ENCODE measurements at places on chromosomes 11 and 22.

DNA sequence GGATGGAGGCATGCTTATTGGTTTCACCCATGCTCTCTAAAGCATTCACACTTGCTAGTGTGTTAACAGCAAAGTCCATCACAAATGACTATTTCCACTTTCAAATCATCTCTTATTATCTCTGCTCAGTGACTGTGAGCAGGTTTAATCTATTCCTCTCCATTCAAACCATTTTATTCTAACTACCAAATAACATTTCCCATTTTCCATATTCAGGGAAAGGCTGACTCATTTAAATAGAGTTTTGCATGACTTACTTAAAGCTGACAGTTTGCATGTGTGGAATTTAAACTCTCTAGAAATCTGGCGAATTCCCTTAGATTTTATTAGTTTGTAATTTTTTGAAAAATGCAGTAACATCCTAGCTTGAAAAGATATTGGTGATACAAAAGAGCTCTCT is 615.7 kb upstream of the LRRC4C start:
- DNase-seq: no peak

DNA sequence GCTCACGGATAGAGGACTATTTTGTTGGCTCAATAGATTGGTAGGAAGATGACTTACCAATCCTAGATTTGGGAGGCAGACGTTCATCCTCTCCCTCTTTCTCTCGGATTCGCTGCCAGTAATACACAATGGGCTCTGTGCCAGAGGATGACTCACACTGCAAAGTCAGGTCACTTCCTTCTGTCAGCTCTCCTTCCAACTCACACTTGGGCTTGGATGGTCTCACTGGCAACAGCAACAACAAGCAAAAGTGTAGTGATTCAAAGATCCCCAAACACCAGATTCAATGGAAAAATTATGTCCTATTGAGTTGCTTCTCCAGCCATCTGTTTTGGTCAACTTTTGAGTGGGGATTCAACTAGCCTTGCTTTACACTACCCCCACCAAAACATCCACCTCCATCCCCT is 21.7 kb upstream of the HSPA8 start:
- DNase-seq: peak; percentile 99

DNA sequence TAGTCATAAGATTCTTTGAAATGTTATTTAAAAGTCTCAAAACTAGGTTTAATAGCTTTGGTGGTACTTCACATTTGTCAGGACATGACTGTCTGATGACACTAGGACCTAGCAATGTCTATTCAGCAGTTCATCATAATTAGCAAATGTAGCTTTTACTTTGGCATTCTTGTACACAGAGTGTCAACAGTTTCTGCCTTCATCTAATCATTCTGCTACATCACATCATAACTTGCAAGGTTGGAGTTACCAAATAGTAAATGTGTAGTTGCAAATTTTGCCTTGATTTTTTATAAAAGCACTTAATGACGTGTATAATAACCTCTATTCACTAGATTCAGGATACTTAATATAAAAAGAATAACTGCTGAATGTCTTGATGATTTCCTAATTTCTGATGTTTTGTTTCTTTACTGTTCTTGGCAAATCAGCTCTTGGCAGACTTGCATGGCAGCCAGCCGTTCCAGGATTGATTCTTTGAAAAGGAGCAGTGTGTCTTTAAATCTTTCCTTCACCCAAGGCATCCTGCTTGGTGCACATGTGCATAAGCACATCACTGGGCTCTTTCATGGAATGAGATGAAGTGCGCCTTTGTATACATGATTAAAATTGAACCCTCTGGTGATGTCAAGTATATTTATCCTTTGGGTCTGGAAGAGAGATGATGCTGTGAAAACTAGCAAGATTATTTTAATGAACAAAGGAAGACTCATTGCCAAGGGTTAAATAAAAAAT is 12.2 kb downstream of the FBXO7 start:
- DNase-seq: no peak

DNA sequence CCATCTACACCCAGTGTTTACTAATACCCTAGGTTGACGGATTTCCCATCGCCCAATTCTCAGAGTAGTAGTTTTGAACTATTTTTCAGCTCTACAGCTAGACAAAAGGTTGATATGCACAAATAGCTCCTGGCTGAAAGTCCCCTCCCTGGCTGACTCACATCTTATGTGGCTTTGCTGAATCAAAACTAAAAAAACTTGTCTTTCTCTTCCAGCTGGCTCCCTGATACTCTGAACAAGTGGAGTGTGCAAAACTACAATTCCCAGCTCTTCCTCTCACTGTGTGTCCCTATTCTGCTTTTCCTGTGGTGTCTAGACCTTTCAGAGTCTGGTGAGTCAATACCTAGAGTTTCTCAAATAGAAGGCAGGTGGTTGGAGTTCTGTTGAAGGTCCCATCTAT is 12.7 kb upstream of the LARGE1 start:
- DNase-seq: no peak

- DNase-seq: no peak
These were observed 16.0 kb downstream of the PPIL2 start for GRCh38 chr22:21681566-21682370.

DNA sequence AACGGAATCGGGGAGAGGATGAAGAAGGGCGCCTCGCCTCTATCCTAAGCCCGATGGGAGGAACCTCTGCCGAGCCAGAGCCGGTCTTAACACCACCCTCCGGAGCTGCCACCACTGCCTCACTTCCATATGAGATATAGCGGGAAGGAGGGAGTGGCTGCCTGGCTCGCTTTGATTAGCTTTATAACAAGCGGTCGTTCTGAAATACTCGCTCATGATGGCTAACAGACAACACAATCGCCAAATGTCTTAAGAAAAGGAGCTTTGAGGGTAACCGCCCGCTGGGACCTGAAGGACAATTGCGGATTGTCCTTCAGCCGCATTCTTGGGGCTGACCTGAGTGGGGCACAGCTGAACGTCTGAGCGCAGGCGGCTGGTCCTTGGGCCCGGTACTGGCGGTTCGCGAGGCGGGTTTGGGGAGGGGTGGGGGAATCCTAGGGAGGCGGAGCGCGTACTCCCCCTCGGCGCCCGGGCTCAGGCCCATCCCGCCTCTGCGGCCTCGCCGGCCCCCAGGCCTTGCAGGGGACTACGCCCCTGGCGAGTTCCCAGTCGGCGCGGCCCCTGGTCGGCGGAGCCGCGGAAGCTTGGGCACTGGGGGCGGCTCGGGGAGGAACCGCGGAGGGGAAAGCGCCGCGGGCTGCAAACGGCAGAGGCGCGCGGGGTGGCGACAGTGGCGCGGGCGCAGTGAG is at the start of gene PLAAT5:
Gene PLAAT5, minus strand, starts transcription at position 617 of the 689 bp plus-strand sequence. Its CDS starts 133 bp downstream, at position 484.
- no peak for DNase-seq

DNA sequence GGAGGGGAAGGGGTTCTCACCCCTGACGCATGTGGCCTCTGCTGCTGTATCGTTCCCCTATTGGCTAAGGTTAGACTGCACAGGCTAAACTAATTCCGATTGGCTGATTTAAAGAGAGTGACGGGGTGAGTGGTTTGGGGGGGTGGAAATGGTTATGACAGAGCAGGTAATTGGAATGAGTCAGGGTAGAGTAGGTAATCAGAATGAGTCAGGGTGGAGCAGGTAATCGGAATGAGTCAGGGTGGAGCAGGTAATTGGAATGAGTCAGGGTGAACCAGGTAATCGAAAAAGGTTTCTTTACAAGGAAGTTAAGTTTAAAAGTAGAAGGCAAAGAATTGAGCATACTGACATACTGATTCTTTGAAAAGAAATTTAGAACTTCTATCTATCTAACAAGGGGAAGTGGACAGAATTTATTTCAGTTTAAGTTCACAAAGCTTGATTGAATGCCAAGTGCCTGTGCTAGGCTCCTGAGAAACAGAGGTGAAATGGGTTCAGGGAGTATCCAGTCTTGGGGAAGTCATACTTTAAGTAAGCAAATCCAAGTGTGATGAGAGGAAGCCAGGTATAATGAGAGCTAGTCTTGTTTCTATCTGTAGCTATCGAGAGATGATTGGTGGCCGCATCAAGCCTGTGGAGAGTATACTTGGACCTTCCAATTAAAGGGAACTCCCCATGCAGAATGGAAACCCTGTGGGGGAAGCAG is 58.0 kb downstream of the C11orf91 start:
- no peak for DNase-seq

DNA sequence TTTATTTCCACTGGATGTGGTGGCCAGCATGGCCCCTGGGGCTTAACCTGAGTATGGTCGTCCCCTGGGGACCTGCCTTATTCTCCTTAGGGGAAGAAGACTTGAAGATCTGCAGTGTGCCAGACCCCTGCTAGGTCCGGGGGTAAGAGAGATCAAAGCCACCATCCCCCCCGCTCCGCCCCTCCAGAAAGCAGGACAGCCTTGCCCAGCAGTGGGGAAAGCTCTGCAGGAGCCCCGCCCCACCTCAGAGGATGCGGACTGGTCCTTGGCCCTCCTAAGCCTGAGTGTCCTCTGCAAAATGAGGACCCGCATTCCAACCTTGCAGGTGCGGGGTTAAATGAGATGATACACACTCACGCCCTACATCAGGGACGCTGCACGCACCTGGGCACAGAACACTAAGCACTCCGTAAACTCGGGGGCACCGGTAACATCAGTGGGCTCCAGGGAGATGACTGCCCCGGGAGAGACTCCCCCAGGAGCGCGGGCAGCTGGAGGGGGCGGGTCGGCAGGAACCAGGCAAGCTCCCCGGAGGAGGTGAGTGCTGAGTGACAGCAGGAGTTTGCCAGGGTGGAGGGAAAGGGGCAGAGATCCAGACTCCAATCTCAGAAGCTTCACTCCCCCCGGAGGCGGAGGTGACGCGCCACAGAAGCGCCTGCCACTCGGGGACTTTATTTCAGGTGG is 564 bp upstream of the ANO1 start:
- no peak for DNase-seq

DNA sequence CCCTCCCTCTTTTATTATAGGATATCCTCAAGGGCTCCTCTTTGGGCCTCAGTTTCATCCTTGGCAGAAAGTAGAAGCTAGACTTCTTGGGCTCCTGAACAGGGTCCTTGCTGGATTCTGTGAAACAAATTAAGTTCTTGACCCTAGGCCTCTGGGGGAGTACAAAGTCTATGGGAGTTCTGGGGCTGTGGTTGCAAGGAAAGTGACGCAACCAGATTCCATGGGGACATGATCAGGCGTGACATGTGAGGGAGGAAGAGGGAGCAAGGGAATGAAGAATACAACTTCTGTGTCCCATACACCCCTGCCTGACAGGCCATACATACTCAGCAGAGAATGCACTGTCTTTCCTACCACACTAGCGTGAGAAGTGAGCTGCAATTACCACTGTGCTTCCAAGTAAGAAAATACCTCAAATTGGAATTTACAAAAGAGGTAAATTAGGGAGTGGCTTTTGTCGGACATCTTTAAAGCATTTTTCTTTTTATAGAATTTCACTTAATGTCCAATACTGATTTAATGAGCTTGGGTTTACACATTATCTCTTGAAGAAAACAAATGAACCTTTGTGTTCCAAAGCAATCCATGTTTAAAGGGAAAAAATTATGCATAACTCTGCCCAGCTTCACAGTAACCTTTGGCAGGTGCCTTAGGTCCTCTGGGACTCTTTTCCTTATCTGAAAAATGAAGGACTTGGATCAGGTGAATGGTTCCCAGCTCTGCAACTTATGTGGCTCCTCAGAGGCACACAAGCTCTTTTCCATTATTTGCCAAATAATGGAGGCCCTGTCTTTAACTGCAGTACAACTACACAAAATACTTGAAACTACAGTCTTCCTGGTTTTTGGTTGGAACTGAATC is 38.9 kb downstream of the LIMK2 start:
- peak; percentile 40 for DNase-seq

DNA sequence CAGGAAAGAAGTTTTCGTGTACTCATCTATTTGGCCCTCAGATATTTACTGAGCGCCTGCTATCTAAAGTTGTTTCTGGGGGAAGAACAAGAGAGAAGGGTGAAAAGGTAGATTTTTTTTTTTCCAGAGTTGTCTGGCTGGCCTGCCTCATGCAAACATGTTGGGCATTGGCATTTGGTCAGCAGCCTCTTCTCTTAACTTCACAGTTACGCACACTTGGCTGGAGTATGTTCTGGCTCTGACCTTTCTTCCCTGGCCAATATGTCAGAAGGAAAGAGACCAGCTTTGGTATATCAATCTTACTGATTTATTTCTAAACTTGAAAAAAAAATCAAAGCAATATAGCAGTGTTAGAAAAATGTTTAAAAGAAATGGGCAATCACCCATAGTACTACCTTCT is 54.2 kb upstream of the GRAMD1B start:
- DNase-seq: no peak

- DNase-seq: no peak
These were observed 2.4 kb downstream of the CASP1 start for GRCh38 chr11:105032495-105032894.

DNA sequence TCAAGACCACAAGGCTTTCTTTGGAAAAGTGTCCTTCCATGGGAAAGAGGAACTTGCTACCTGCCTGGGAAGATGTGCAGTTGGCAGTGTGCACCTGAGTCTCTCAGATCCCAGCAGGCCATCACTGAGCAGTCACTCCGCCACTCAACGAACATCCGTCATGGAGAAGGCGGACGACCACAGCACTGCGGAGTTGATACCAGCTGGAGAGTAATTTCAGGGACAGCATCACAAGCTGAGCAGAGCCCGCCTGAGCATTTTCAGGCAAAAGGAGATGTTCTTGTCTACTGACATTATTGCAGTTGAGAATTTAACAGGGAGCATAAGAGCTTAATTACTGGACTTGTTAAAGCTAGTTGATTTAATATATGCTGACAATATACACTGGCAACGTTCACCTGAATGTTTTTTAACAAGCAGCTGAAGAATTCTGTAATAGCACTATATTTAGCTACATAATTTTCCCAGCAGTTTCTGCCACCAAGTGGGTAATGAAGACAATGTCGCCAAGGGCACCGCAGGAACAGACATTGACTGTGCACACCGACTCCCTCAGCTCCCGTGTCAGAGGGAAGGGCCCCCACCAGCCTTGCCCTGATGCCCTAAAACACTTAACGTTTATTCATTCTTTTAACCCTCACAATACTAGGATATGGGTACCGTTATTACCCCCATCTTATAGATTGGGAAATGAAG is 52.4 kb upstream of the ARFGAP3 start:
- no peak for DNase-seq

DNA sequence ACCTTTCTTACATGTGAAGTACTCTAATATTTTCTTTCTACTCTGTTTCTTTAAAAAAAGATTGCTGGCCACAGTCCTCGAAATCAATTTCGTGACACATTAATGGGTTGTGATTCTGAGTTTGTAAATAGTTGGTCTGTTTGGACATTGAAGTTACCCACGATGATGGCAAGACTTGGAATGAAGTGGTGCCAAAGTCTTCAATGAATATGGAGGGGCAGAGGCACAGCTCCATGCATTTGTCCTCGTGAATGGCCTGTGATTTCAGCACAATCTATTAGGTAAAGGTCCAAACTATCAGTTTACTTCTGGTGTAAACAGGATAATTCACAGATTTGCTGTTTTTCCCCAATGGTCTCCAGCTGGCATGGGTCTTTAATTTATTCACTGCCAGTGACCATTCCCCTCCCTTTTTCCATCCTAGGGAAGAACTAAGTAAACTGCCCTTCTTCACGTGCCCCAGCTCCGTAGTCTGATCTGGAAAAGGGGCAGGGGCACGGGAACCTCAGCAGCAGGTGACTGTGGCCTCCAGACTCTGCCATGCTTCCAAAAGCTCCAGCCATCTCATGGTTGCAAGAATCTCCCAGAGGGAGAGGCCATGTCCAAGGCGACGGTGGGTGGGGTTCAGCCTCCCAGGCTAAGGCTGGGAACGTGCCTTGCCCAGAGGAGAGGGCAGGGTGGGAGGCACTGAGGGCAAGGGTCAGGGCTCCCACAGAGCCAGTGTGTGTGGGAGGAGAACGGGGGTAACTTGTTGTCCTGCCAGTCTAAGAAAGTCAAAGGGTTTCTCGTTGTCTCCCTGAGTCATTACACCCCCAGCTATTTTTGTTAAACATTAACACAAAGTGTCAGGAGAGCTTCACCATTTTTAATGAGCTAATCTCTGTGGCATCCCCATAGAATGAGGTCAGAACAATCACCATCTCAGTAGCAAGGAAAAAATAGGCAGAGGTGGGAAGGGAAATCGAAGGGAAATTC is 16.9 kb upstream of the PEX26 start:
- DNase-seq: peak; percentile 38

Measured in fibroblast of pulmonary artery (primary cell).